ENCODE measurements at places on chromosomes 5 and 9. TPM values are rescaled to one million over a fixed set of nuclear protein-coding genes. Genes with fewer than 3 reads are reported as not detected.

Gene CBY3
- not detected for total RNA-seq

Gene GM2A
- 14.5 TPM for total RNA-seq

Gene LVRN
- not detected for total RNA-seq

Gene SLC6A3
- not detected for total RNA-seq

Gene LCNL1
- not detected for total RNA-seq

Gene GLRA1
- total RNA-seq = not detected

Gene TTC39B
- total RNA-seq = 2.4 TPM

Gene TNFSF15
- 0.08 TPM for total RNA-seq

Gene SPATA31D4
- total RNA-seq = not detected

Gene DRD1
- total RNA-seq = 0.17 TPM

Gene HEMGN
- total RNA-seq = 218 TPM

Gene LAMC3
- total RNA-seq = 5.9 TPM

Gene MARCOL
- total RNA-seq = not detected

Gene CATSPER3
- total RNA-seq = 0.33 TPM

Gene PRRT1B
- 1.3 TPM for total RNA-seq

Gene TXNDC8
- total RNA-seq = not detected

Gene SHOC1
- not detected for total RNA-seq

Gene PANK3
- total RNA-seq = 68.2 TPM

Gene C5orf52
- not detected for total RNA-seq

Gene FAM200C
- total RNA-seq = 2.9 TPM

Gene PCDHGA12
- total RNA-seq = 1.9 TPM

Gene GRM6
- total RNA-seq = not detected

Gene TPPP
- 0.61 TPM for total RNA-seq

Gene GARNL3
- total RNA-seq = 0.89 TPM

Gene ZNF618
- 6.5 TPM for total RNA-seq

Gene ADAMTS2
- 12.4 TPM for total RNA-seq

Gene INSL4
- not detected for total RNA-seq

Gene S1PR3
- total RNA-seq = 2.9 TPM

Gene PWWP2A
- total RNA-seq = 14.6 TPM

Gene ATG12
- total RNA-seq = 43.1 TPM

Gene DDX4
- not detected for total RNA-seq

Gene TICAM2
- total RNA-seq = 1.3 TPM

All from liver (tissue), 10 donors.